Activated CD4-positive, alpha-beta T cell treated with anti-CD3 and anti-CD28 coated beads, Interleukin-2, amount 50 U/mL, for 16 hours (primary cell): ENCODE measurements at places on chromosomes 4 and X.

GRCh38 chr4:157265281-157265680 lies 44.8 kb downstream of the GRIA2 start:
- no peak for DNase-seq

- no peak for DNase-seq
Measured at GRCh38 chr4:128227991-128228571, 59.5 kb downstream of the PGRMC2 start.

GRCh38 chrX:44240036-44240435 lies 103.4 kb downstream of the EFHC2 start:
- DNase-seq, result no peak

GRCh38 chrX:44931441-44931973 lies 58.5 kb downstream of the KDM6A start:
- DNase-seq, result no peak

DNA sequence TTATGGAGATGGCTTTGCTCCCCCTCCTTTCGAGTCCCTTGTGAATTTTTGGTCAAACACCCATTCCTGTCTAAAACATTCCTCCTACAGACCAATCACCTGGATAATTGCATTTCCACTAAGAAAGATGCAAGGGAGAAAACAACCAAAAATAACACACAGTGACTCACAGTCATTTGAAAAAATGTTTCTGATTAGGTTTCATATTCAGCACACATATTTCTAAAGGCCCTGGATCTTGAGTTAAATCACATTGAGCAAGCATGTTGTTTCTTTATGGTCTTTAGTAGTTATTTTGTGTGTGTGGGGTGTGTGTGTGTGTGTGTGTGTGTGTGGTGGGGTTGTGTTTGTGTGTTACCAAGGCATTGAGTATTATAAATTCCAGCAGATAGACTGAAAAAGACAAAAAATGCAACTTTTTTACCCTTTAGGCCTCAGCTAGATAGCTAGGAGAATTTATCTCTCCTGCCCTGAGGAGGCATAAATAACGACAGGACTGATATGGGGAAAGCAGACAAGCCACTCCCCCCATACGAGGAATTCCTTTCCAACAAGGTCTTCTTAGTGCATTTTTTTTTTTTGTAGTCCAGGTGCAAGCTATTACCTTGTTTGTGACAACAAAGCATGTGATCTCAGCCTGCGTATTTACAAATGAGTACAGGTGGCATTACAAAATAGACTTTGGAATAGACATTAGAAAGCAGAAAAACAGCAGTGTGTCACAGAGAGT lies 265.4 kb upstream of the ADGRL3 start:
- DNase-seq, result no peak

GRCh38 chrX:12372111-12372510 lies 233.8 kb downstream of the FRMPD4 start:
- DNase-seq, result peak; percentile 3

GRCh38 chrX:24100713-24101112 lies 46.0 kb downstream of the EIF2S3 start:
- DNase-seq, result no peak

DNA sequence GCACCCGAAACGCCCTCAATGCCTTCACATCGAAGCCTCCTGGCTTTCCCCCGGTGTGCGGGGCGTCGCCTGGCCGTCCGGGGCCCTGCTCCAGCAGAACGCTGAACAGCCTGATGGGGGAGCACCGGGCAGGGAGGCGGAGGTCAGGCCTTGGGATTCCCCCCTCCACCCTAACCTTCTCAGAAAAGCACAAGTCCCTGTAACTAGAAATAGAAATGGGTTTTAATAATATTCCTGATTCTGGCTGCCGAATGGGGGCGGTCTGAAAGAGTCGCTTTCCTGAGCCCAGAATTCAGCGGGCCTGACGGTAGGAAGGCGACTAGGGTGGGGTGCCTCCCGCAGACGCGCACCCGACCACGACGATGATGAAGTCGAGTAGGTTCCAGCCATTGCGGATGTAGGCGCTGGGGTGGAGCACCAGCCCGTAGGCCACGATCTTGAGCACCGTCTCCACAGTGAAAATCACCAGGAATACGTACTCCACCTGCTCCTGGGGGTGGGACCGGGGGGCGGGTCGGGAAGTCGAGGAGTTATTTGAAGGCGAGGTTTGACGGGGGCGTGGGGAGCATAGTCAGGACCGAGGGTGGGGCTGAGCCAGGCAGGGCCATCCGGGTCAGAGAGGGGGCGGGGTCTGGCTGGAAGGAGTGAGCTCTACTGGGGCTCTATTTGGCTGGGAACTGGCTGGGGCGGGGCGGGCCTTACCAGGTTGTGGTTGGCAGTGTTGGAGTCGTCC lies 2.5 kb downstream of the CACNA1F start:
- peak; percentile 56 for DNase-seq

- no peak for DNase-seq
Measured at GRCh38 chr4:179803857-179804256, 2361.6 kb upstream of the AGA start.
